ENCODE measurements at places on chromosomes 2 and 18. TPM values are rescaled to one million over a fixed set of nuclear protein-coding genes. Genes with fewer than 3 reads are reported as not detected.

RGPD3 gene
- 3.9 TPM for total RNA-seq

FN1 gene
- total RNA-seq, result 222 TPM

ZAP70 gene
- total RNA-seq, result 160 TPM

SERPINB7 gene
- total RNA-seq, result 1.4 TPM

SKOR2 gene
- not detected for total RNA-seq

DNA sequence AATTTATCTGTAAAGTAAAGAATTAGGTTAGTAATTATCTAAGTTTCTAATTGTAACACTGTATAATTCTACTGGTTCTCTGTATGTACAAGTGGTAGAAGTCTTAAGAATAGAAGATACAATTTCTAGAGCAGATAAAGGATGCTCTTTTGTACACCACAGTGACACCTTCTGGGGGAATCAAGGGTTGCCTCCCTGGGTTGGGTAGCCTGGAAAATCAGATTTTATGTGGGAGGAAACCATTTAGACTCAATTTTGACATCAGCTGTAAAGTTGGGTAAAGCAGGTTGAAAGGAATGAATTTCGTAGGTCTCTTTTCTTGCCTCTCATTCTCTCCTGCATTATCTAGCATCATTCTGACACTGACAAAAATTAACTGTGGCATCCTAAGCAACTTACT is 354.8 kb downstream of the DCC start:
- H3K36me3 ChIP-seq, result no peaks in the 10 kb centered on the region
- no peaks in the 10 kb centered on the region for H3K27me3 ChIP-seq
- DNase-seq, result no peak
- no peak overlapping the region for H3K27ac ChIP-seq
- no peaks in the 10 kb centered on the region for H3K4me1 ChIP-seq
- no peak overlapping the region for H3K4me3 ChIP-seq

DNA sequence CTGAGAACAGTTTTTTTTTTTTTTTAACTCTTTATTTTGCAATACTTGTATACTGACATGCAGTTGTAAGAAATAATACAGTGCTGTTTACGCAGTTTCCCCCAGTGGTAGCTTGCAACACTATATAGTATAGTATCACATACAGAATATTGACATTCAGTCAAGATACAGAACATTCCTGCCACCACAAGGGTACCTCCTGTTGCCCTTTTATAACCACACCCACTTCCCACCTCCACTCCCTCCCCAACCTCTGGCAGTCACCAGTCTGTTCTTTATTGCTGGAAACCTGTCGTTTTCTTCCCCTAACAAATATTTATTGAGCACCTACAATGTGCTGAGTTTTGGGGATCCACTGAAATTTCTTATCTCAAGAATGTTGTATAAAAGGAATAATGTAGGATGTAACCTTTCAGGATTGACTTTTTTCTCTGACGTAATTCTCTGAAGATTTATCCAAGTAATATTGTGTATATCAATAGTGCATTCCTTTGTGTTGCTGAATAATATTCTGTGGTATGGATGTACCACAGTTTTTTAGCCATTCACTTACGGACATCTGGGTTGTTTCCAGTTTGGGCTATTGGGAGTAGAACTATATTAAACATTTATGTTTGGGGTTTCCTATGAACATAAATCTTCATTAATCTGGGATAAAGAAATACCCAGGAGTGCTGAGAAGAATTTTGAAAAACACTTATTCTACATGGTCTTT is 51.4 kb upstream of the EML6 start:
- H3K27me3 ChIP-seq, result no peaks in the 10 kb centered on the region
- no peak for DNase-seq
- H3K27ac ChIP-seq, result no peak overlapping the region
- peaks cover 16% of the 10 kb centered on the region for H3K36me3 ChIP-seq
- no peak overlapping the region for H3K4me3 ChIP-seq

- H3K27ac ChIP-seq, result no peak overlapping the region
- H3K4me1 ChIP-seq, result no peaks in the 10 kb centered on the region
- H3K4me3 ChIP-seq, result no peak overlapping the region
- no peak for DNase-seq
- H3K27me3 ChIP-seq, result peaks cover under 1% of the 10 kb centered on the region
- H3K36me3 ChIP-seq, result no peaks in the 10 kb centered on the region
These were observed 14.2 kb upstream of the MSL3B start for GRCh38 chr2:233882353-233882752.

GRCh38 chr2:111225856-111226255 is 105.1 kb downstream of the BCL2L11 start:
- no peaks in the 10 kb centered on the region for H3K4me1 ChIP-seq
- no peak for DNase-seq
- H3K27me3 ChIP-seq, result no peaks in the 10 kb centered on the region
- H3K27ac ChIP-seq, result no peak overlapping the region
- H3K36me3 ChIP-seq, result no peaks in the 10 kb centered on the region
